ENCODE measurements at places on chromosomes 5 and 9.

- no peak for DNase-seq
Measured at GRCh38 chr9:70256123-70256551, 2.6 kb upstream of the SMC5 start.

DNA sequence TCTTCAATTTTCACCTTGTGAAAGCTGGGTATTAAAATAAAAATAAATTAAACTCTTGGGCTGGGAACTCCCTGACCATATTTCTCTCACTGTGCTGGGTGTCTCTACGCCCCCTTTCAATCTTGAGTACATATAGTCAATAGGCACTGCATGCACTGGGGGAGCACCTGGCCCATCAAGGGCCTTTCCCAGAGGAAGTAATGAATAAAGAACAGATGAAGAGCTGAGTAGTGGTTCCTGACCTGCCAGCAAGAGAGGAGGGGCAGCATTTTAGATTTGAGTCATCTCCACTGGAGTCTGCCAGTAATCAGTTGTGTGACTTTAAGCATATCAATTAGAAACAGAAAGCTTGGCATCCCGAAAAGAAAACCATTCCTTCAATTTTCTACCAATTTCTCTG is 6.2 kb downstream of the MAPKAP1 start:
- no peak for DNase-seq

DNA sequence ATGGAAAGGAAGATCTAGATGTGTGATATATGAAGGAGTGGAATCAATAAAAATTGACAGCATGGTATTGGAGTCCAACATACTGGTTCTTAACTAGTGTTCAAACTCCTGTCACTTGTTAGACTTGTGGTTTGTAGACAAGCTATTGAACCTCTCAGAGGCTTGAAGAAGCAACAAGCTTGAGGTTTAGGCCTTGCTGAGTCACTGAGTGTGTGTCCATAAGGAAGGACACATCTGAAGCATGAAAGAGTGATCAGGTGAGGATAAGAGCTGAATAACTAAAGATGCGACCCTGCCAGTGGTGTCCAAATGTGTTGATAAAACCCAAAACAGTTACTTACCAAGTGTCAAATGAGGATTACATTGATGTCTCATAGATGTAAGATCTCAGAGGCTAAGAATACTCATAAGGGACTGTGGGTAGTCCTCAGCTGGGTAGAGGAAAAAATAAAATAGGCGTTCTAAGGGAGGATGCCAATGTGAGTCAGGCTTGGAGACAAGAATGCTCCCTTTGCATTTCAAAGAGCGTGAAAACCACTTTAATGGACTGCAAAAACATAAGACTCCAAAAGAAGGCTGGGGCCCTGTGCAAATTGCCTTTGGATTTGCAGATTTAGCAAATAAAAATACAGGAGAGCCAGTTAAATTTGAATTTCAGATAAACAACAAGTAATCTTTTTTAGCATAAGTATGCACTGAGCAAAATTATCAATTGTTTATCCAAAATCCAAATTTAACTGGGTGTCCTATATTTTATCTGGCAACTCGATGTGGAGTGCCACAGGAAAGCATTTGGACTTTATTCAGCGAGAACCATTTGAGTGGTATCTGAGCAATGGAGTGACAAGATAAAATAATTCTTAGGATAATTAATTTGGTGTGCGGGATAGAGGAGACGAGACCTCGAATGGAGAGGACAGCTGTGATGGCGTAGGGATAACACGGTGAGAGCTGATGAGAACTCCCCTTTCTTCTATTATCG is 757.3 kb upstream of the WWC1 start:
- DNase-seq = no peak

- DNase-seq = no peak
Measured at GRCh38 chr9:116564266-116564793, 122.8 kb upstream of the TRIM32 start.

DNA sequence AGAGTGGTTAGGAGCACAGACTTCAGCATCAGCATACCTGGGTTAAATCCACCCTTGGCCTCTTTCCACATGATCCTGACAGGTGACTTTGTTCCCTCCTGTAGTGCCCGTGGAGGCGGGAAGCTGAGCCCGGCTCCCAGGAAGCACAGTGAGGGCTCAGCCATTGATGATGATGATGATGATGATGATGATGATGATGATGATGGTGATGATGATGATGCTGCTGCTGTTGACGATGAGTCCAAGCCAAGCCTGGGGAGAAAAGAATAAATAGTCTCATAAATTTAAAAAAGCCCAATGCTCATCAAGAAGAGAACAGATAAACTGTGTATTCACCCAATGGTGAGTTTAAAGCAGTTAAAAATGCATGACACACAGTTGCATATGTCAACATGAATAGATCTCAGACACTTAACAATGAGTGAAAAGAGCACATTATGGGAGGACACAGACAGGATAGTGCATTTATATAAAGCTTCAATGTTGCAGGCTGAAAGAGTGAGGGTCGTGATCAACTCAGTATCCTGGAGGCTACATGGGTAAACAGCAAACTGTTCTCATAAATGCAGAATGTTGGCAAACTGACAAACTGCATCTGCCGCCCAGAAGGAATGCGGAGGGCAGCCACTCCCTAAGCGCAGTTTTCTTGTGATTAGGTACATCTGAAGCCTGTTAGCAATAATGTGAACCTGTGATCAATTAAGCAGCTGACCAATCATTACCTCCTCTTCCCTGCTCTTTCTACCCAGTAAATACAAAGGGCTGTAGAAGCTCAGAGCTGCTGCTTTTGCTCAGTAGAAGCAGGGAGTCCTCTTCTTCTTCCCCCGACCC is 11.7 kb upstream of the CFAP157 start:
- DNase-seq = no peak

DNA sequence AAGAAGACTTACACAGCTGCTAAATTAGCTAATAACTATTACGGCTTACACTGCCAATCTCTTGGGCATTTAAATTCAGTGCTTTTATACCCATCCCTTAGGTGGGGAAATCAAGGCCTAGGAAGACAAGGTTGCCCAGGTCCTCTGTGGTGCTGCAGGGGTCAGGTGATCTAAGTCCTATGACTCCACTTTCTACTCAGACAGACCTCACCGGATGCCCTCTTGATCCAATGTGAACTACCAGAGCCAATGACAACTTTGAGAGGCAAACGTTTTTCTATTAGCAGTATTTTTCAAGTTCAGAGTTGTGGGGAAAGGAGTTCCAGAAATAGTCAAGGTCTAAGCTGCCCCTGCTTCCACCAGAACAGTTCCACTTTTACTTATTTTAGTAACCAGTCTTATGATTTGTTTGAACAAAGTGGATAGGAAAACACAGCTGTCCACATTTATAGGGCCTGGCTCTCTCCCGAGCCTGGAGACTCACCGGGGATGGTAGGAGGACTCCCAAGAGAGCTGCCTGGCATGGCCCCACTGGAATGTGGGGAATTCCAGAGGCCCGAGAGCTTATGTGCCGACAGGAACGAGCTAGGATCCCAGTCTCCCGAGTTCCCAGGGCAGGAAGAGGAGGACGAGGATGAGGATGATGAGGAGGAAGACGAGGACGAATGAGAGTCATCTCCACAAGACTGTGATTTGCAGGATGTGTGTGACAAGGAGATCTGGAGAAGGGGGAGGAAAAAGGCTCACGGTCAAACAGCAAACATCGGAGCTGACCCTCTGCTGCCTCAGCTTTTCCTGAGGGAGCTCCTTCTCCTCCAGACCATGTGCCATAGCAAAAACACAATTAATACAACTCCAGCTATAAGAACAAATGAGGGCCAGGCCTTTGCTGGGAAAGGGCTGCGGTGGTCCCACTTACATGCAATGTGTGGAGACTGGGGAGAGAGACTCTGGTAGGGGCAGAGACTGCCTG is 16.7 kb downstream of the FAM193B start:
- no peak for DNase-seq

DNA sequence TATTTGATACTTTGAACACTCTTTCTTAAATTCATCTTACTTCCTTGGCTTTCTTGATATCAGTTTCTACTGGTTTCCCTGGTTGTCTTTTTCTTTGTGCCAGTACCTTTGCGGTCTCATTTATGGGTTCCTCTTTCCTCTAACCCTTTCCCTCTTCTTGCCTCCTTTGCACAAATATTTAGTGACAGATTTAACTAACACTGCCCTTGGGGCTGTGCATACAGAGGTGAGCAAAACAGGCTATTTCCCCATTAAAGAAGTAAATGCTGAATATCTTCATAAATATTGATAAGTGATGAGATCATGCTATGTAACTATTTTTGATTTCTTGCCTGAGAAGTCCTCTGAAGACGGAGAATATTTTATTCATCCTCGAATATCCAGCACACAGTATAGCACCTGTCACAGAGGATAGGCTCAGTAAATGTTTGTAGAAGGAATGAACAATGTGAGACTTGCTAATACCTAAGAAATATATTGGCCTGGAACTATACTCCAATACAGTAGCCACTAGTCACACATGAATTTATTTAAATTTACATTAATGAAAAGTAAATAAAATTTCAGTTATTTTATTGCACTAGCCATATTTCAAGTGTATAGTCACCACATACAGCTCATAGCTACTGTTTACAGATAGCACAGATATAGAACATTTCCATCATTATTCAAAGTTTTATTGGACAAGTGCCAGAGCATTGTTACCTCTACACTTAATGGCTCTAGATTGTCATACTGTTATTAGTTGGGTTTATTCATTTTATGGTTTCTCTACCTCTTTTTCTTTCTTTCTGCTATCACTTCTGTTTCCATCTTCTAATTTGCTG is 90.4 kb downstream of the RIC1 start:
- DNase-seq = no peak

- no peak for DNase-seq
Measured at GRCh38 chr5:62082370-62082801, 223.6 kb upstream of the KIF2A start.

DNA sequence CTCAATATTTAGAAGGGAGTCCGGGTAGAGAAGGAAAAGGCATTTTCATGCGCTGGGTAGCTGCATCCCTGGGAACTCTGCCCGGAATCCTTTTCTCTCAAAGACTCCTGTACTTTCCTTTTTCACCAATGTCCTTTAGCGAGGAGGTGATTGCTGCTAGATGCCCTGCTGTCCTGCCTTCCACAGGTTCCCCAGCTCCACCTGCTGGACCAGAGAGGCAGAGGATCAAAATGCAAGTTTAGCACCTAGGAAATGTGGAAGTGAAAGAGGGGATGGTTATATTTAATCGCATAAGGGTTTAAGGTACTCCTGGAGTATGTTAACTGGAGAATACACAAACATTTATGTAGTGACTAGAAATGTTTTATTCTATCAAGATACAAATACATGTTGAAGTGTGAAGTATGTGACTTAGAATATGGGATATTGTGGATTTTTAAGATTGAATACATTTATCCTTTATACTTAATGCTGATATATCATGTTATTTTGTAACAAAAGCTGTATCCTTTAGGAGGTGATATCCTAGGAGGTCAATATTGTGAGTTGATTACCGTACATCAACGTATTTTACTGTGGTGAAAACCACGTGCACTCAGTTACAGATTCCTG is 145.7 kb downstream of the ARHGAP26 start:
- no peak for DNase-seq

- DNase-seq = no peak
Measured at GRCh38 chr5:72624641-72625236, 117.5 kb upstream of the ZNF366 start.

DNA sequence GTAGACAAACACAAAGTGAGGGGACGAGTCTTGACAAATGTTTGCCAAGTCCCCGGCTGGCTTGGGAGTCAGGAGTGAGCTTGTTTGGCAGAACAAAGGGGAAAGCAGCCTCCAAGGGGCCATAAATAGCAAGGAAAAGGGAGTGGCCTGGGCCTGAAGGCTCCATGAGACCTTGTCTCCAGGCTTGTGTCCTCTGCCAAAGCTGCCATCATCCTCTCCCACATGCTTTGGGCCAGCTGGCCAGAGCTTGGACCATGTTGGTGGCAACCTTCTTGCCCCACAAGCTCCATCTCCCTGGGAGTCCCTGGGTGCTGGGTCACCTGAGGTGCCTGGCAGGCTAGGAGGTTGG is 13.3 kb upstream of the PITX1 start:
- no peak for DNase-seq

DNA sequence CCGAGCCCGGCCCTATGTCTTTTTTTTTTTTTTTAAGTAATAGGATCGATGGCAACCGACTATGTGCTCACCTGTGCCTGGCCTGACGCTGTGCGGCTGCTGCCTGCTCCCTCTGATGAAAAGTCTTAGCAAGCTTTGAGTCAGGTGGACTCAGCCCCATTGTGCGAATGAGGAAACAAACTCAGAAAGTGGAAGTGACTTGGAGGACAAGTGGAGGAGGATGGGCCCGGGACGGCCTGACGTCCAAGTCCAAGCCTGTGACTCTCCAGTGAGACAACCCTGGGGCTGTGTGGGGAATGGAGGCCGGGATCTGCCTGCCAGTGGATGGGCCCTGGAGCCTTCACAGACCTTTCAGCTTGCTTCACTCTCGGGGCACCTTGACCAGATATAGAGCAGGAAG is 57.9 kb downstream of the EXD3 start:
- no peak for DNase-seq

- DNase-seq = no peak
Measured at GRCh38 chr9:96617439-96618185, 2.0 kb downstream of the CDC14B start.

DNA sequence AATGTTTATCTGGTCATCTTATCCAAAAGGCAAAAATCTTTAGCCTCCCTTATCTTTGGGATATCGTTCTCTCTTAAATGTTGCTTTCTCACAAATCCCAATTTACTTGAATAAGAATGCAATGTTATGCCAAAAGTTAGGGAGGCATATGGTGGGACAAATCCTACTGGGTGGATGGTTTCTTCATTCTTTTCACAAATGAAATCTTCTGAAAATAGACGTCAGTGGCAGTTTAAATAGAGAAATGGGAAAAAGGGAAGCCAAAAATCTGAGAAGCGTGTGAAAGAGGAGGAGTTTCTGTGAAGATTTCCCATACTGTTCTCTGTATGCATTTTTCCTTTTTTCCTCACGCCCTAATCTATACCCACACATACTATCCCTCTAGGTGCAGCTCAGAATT is 2.5 kb upstream of the PCDHAC1 start:
- DNase-seq = no peak

DNA sequence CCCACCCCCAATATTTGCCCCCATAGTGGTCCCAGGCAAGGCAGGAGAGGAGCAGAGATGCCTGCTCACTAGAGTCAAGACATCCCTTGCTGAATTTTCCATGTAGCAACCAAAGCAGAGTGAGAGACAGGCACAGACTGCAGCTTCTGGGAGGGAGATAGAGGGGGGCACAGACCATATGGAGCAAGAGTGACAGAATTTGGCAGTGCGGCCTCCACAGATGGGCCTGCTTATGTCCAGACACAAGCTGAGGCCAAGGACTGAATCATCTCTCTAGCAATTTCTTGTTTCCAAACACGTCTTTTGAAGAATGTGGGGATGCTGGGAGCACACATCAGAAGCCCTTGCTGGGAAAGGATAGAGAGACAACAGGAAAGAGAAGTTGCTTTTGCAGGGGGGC is 53.0 kb upstream of the ALDH1B1 start:
- no peak for DNase-seq

- DNase-seq = no peak
Measured at GRCh38 chr9:128077847-128078503, 9.9 kb downstream of the SLC25A25 start.

DNA sequence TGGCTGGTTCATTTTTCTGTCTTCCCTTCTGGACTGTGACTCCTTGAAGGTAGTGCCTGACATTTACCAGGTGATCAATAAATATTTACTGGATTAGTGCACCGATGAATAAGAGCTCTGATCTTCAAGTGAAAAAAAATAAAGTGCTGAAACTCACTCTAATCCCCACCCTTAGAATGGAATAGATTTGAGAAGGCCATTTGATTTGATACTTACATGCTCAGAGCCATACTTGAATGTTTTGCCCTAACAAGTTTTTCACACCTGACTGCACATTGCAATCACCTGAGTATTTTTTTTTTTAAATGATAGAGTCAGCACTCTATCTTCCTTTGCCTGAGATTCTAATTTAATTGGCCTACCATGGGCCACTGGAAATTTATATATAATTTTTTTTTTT is 105.7 kb downstream of the LRRC70 start:
- no peak for DNase-seq

Data from NCI-H510A (cell line).